ENCODE measurements at places on chromosomes 7 and 10. TPM values are rescaled to one million over a fixed set of nuclear protein-coding genes. Genes with fewer than 3 reads are reported as not detected.

DNA sequence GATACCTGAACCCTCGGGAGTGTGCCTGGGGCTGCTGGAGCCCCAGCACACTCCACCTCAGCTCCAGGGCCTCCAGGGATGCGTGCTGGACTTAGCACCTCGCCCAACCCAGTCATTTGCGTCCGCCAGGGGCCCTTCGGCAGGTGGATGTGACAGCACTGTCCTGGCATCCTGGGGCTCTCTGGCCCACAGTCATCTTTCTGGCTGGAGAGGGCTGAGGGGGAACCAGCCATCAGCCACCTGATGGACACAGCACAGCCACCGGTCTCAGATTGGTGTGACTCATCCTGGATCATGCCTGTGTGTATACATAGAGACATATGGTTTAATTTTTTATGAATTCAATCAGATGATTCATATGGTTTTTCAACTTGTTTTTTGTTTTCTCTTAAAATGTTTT is 11.1 kb downstream of the ZNF775 start:
- DNase-seq, result no peak
- H3K4me3 ChIP-seq, result no peak overlapping the region
- H3K4me1 ChIP-seq, result no peaks in the 10 kb centered on the region

GRCh38 chr10:116444527-116445142 is 17.0 kb downstream of the PNLIPRP3 start:
- H3K27ac ChIP-seq, result no peak overlapping the region
- H3K4me1 ChIP-seq, result no peaks in the 10 kb centered on the region
- no peaks in the 10 kb centered on the region for H3K27me3 ChIP-seq
- no peaks in the 10 kb centered on the region for H3K36me3 ChIP-seq
- peak; percentile 0 for DNase-seq

GRCh38 chr10:128576943-128577670 is 450.9 kb upstream of the MKI67 start:
- no peak for DNase-seq
- H3K4me1 ChIP-seq, result no peaks in the 10 kb centered on the region
- no peak overlapping the region for H3K4me3 ChIP-seq
- H3K27me3 ChIP-seq, result no peaks in the 10 kb centered on the region

Gene ETV1
- total RNA-seq, result 0.39 TPM

Gene NODAL
- total RNA-seq, result not detected

Gene TMEM270
- total RNA-seq, result not detected

Measured in naive thymus-derived CD4-positive, alpha-beta T cell (primary cell).